Frontal cortex (tissue), 4 donors: ENCODE measurements at places on chromosomes 13 and 19. TPM values are rescaled to one million over a fixed set of nuclear protein-coding genes. Genes with fewer than 3 reads are reported as not detected.

DNA sequence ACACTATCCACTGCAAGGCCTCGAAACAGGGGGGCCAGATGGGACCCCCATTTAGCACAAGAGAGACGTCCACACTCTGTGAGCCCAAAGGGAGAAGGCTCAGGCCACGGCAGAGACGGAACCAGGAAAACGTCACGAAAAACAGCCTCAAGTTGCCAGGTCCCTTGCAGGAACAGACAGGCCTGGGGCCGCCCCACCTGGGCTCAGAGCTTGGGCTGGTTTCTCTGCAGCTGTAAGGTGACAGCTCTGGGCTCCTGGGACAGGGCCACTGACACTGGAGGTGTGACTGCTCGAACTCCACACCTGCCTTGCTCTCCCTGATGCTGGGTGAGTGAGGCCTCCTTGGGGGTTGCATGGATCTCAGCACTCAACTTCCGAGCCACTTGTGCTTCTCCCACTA is 3.2 kb downstream of the ZNF787 start:
- no peak for DNase-seq

- no peak for DNase-seq
Observed at GRCh38 chr13:98626298-98626935, 49.5 kb upstream of the STK24 start.

DNA sequence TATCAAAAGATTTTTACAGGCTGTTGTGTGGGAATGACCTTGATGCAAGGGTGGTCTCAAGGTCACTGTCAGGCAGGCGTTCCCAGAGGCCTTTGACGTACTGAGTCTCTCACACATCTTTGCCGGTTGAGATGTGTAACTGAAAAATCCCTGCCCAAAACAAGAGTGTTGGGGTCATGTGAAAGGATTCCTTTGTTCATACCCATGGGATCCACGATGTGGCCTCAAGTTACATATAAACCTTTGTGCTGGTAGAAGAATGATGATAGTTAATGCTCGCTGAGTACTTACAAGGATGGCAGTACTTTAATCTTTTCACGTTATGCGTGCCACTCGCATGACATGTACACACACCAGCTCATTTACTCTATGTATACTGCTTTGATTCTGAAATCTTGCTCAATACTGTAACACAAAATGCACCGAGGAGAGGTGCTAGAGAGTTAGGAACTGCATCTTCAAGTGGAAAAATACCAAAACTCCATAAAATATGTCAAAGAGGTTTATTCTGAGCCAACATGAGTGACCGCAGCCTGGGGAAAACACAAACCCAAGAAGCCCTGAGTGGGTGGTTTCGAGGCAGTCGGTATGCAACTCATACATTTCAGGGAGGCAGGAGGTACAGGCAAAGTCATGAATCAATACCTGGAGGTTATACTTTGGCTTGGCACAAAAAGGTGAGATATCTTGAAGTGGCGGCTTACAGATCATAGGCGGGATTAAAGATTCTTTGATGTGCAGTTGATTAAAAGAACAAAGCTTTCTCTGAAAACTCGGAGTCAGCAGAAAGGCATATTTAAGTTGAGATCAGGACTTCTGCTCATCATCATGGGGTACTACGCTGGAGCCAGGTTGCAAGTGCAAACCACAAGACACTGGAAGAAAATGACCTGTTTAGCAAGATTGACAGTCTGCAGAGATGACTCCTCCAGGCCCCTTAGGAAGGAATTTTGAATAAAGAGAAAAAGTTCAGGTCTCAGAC is 87.4 kb upstream of the ARHGEF7 start:
- no peak for DNase-seq

APBA3 gene
- 12.6 TPM for total RNA-seq

CGB1 gene
- total RNA-seq, result not detected
